Activated CD8-positive, alpha-beta T cell treated with anti-CD3 and anti-CD28 coated beads for 36 hours (primary cell): ENCODE measurements at places on chromosomes 4 and X. TPM values are rescaled to one million over a fixed set of nuclear protein-coding genes. Genes with fewer than 3 reads are reported as not detected.

The DACH2 gene
- not detected for total RNA-seq

GRCh38 chr4:123477711-123478209 lies 81.2 kb downstream of the SPRY1 start:
- H3K27ac ChIP-seq = peak overlapping the region; percentile 85
- H3K4me3 ChIP-seq = peak overlapping the region; percentile 50
- H3K4me1 ChIP-seq = peaks cover 48% of the 10 kb centered on the region
- peak; percentile 95 for DNase-seq

The SLC6A8 gene
- total RNA-seq = 2.7 TPM

GRCh38 chrX:40459571-40460158 lies 121.1 kb upstream of the ATP6AP2 start:
- no peaks in the 10 kb centered on the region for H3K4me1 ChIP-seq
- DNase-seq = no peak
- no peak overlapping the region for H3K27ac ChIP-seq
- no peak overlapping the region for H3K4me3 ChIP-seq
- H3K36me3 ChIP-seq = no peaks in the 10 kb centered on the region
